Renal cortical epithelial cell (primary cell): ENCODE measurements at places on chromosomes 13 and 19.
A peak's percentile ranks its signal among the peaks of the same experiment; 100 is the strongest.

DNA sequence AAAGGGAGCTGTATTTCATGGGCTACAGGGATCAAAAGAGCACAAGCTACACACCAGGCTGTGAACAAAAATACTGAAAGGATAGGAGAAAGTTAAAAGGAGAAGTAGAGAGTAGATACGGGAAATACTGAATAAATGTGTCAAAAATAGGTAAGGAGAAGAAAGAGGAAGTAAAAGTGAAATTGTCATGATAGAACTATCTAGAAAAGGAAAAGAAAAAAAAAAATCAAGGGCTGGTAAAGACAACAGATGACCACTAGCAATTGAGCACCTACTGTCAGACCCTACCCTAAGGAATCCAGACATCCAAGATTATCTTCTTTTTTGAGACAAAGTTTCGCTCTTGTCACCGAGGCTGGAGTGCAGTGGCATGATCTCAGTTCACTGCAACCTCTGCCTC lies 4.8 kb downstream of the RUBCNL start:
- no peak for DNase-seq

- DNase-seq, result no peak
Measured at GRCh38 chr19:17339088-17339741, 1.9 kb downstream of the GTPBP3 start.

DNA sequence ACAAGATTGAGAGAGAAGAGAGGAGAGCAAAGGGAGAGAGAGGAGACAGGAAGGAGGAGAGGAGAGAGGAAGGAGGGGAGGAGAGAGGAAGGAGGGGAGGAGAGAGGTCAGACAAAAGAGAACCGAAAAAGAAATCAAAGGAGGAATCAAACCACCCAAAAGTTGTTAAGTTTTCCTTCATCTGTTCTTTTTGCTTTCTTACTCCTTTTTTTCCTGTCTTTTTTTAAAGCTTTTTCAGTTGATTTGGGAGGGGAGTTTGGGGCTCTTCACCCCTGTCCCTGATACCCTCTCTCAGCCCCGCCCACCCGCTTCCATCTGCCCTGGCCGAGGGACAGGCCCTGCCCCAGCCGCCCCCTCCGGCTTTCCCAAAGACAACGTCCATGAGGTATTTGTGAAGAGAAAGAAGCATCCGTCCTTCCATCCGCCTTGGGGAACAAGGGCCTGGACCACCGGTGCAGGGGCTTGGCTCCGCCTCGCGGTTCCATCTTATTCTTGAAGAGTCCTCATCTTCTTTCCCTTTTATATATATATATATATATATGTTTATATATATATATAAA lies 13.3 kb downstream of the ZNF574 start:
- DNase-seq, result no peak

- peak; percentile 19 for DNase-seq
Measured at GRCh38 chr13:30256713-30257467, 50.5 kb downstream of the KATNAL1 start.

- DNase-seq, result peak; percentile 15
Measured at GRCh38 chr13:93927431-93927830, 552.1 kb downstream of the DCT start.

GRCh38 chr19:584240-585001 lies 5.3 kb upstream of the HCN2 start:
- no peak for DNase-seq

DNA sequence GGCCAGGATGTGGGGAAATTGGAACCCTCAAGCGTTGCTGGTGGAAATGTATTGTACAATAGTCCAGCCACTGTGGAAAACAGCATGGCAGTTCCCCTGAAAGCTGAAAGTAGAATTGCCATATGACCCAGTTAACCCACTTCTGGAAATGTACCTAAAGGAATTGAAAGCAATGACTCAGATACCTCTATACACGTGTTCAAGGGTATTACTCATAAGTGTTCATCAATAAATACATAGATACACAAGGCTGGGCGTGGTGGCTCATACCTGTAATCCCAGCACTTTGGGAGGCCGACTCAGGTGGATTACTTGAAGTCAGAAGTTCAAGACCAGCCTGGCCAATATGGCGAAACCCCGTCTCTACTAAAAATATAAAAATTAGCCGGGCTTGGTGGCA lies 71.9 kb upstream of the IRS2 start:
- DNase-seq, result peak; percentile 30

DNA sequence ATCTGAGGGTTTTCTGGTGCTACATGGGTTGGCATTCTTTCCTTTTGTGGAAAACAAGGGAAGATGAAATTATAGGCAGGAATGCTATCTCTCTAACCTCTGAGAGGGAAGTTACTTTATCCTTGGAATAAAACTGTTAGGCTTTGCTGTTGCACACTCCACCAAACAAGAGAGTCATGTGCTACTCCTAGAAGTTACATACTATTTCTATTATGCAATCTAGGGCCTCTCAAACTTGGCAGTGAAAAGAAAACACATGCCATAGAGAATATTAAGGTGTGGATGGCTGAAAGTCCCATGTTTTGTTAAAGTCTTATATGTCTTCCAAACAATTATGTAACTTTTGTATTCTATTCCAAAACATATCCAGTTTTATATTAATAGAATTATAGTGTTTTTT lies 367.9 kb downstream of the SLC7A1 start:
- no peak for DNase-seq

DNA sequence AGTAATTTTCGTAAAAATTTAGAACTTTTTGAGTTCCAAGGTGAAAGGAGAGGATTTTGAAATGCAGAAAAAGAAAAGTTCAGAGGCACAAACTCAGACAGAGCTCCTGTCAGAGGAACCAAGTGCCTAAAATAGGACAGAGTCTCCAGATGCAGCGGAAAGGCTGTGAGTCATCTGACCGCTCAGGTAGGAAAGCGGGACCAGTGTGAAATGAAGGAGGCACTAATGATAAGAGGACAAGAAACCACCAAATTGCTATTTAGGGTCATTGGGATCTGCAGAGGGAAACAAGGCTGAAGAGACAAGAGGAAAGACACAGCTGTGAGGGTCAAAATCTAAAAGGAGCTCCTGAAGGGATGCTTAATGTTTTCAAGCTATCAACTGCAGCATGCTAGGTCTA lies 34.9 kb downstream of the IRS2 start:
- DNase-seq, result no peak

GRCh38 chr13:101649488-101650126 lies 197.1 kb downstream of the ITGBL1 start:
- DNase-seq, result peak; percentile 97

- no peak for DNase-seq
Measured at GRCh38 chr19:35476149-35476548, 14.1 kb downstream of the KRTDAP start.

DNA sequence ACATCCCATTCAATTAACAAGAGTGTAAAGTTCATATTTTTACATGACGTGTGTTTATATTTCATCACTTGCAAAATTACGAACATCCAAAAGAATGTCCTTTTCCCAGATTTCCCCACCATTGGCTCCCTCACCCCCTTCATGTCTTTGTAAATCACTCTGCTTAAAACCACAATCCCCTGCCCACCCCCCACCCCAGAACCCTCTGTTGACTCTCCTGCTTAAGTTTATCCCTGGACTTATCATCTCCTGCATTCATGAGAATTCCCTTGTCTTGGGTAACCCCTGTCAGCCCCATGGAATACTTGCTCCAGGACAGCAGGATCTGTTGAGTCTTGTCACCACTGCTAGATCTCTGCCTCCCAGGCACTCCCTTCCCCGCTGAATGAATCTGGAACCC lies 109.9 kb downstream of the COL4A1 start:
- no peak for DNase-seq

DNA sequence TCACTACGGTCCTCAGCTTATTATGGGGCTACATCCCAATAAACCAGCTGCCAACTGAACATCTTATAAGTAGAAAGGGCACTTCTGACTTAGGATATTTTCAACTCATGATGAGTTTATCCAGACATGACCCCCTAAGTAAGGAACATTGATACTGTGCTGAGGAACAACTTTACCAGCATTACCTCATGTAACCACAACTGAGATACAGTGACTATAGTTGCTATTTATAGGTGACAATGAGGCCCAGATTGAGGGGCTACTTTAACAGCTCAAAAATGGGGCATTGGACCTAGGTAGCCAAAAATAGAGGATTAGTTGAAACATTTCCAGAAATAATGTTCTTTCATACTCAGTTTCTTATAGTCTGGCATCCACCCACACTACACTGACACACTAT lies 26.8 kb downstream of the SKA3 start:
- DNase-seq, result no peak

DNA sequence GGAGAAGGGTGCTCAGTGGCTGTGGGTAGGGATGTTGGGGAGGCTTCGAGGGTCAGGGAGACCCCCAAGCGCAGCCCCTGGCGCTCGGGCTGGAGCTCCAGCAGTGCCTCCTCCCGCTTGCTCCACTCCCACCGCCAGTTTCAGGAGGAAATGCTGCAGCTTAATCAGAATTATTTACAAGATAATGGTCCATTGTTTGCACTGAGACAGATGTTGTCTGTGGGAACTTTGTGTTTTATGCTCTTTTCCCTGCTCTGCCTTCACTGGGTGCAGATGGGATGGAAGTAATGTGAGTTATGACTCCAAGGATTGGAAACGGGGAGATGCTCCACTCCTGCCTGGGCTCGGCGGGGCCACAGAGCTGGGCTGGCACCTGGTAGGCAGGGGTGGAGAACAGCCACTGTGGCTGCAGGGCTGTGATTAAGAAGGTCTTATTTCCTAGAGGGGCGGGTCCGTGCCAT lies 192.4 kb downstream of the ZNF536 start:
- no peak for DNase-seq

DNA sequence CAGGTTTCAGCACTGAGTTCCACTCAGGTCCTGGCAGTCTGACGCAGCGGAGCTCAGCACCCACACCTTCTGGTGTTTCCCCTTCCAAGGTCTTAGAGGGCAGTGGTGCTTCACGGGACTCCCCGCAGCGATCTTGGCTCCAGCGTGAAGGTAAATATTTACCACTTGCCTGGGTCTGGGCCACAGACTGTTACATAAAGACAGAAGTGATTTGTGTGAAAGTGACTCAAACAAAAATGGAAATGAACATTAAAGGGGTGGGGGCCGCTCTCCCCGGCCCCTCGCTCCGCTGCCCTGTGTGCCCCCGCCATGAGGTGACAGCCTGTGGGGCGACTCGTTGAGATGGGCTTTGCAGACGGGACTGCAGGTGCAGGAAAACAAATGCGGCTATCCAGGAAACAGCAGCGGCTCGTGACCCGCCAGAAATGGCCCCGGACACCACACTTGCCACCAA lies 55.0 kb downstream of the GGACT start:
- DNase-seq, result peak; percentile 42

GRCh38 chr13:102589301-102589822 lies 7.4 kb upstream of the TPP2 start:
- DNase-seq, result no peak

DNA sequence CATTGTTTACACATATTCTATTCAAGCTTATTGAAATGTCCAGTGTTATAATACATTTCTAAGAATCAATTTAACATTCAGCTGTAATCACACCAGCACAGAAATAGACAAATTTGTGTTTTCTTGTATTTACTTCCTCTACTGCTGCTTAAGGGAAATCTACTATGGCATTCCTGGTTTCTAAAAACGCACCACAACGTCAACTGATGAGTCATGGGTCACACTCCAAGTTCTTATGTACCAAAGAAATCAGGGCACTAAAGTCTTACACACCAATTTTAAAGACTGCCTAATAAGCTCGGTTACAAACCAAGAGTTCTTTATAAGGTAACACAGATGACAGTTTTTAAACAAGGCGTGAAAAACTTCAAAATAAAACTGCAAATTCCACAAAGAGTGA lies 13.2 kb downstream of the LNX2 start:
- DNase-seq, result peak; percentile 93

- DNase-seq, result no peak
Measured at GRCh38 chr13:50017819-50018218, 2.6 kb downstream of the KCNRG start.

DNA sequence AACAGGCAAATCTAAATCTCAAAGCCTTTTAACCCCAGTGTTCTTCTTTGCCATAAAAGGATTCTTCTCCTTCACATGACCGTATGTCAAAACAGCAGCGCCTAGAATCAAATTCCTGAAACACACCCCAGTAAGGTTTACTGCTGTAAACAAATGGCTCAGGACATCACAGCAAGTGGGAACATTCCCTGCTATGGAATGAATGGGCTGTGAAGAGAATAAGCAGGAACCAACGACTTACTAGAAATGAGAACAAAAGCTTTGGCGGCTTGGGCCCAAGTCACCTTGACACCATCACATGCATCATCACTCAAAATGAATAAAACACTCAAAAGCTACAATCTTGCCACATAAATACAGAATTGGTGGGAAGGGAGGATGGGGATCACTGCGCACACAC lies 80.4 kb upstream of the SPATA13 start:
- DNase-seq, result peak; percentile 52

GRCh38 chr19:11479090-11479897 lies 1.6 kb downstream of the ELAVL3 start:
- DNase-seq, result no peak

GRCh38 chr13:111183087-111183645 lies 68.1 kb downstream of the ARHGEF7 start:
- DNase-seq, result no peak

GRCh38 chr13:77510156-77510555 lies 25.4 kb upstream of the SCEL start:
- DNase-seq, result peak; percentile 43

GRCh38 chr13:40350283-40350992 lies 316.0 kb downstream of the FOXO1 start:
- DNase-seq, result no peak

- no peak for DNase-seq
Measured at GRCh38 chr13:110067355-110068175, 239.4 kb downstream of the COL4A1 start.

- peak; percentile 82 for DNase-seq
Measured at GRCh38 chr13:61695147-61695546, 279.5 kb upstream of the PCDH20 start.

DNA sequence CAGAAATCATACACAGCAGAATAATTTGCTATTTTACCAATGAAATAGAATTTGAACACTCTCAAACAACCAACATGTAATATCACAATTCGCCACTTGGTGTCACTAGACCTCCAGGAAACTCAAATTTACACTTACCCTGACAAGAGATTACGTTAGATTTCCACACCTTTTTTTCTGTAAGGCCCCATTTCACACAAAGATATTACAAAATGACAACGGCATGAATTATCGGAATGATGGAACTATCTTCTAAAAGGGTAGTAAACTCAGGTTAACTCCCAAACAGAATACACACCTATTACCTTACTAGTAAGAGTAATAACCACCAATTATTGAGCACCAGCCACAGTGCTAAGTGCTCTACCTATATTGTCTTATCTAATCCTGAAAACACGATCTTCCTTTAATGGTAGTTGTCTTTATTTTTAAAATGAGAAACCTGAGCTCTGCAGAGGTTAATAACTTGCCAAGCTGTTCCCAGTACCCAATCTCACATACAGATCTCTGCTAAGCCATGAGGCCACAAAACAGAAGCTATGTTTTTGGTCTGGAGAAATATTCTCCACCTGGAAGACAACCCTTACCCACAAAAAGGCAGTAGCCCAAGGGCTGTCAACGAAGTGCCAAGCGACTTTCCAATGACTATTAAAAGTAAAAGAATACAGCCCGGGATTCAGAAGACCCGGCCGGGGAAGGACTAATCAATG lies 152.4 kb downstream of the DCLK1 start:
- peak; percentile 62 for DNase-seq
